LHCN-M2 (cell line): ENCODE measurements at places on chromosomes 7 and 10. TPM values are rescaled to one million over a fixed set of nuclear protein-coding genes. Genes with fewer than 3 reads are reported as not detected.

Gene WNT8B
- total RNA-seq = not detected in 2 replicates

- DNase-seq = no peak
Measured at GRCh38 chr10:87685832-87686574, 26.3 kb downstream of the PAPSS2 start.

DNA sequence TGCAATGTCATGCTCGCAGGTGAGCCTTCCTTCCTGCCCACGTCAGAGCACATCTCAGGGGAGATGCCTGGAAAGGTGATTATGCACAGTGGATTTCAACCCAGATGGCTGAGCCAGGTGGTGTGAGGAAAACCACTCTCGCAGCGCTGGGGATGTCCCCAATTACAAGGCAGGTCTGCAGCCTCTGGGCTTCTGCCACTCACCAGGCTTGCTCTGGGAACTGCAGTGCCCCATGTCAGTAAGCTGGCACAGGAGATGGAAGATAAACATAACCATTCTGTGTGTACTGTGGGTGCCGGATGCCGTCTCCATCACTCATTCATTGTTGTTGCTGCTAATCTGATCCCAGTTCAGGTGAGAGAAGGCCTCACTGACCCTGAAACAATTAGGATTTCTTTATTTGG lies 222.9 kb upstream of the PITRM1 start:
- no peak for DNase-seq

- DNase-seq = no peak
Measured at GRCh38 chr10:99714446-99714845, 17.5 kb downstream of the COX15 start.

DNA sequence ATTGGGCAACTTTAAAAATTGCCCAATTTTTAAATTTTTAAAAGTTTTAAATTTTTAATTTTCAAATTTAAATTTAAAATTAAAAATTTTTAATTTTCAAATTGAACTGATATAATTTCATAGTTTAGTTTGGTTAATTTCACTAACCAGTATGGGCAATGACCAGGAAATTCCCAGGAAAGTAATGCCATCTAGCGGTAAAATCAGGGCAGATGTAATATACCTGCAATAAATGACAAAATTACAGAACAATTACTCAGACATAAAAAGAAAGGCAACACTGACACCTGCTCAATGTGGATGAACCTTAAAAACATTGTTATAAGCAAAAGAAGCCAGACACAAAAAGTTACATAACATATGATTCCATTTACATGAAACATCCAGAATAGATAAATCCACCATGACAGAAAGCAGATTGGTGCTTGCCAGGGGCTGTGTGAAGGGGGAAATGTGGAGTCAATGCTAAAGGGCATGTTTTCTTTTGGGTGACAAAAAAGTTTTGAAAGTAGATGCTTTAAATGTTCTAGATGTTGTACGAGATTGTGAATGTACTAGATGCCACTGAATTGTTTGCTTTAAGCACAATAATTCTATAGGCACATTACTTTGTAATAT lies 28.6 kb upstream of the SLC16A12 start:
- peak; percentile 52 for DNase-seq

GRCh38 chr7:77337456-77337990 lies 78.6 kb downstream of the GSAP start:
- no peak for DNase-seq

DNA sequence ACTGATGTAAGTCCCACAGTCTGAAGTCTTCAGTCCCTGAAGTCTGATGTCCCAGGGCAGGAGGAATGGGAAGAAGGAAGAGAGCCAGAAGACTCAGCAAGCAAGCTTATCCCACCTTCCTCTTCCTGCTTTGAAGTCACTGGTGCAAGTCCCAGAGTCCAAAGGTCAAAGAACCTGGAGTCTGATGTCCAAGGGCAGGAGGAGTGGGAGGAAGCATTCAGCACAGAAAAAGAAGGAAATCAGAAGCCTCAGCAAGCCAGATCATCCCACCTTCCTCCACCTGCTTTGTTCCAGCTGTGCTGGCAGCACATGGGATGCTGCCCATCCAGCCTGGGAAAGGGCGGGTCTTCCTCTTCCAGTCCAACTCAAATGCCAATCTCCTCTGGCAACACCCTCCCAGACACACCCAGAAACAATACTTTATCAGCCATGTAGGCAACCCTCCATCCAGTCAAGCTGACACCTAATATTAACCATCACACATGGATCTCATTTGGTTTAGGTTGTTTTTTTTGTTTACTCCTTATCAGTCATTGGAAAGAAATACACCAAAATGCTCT lies 50.9 kb downstream of the ADAM12 start:
- no peak for DNase-seq
